Natural killer cell (primary cell): ENCODE measurements at places on chromosomes 7 and 10. TPM values are rescaled to one million over a fixed set of nuclear protein-coding genes. Genes with fewer than 3 reads are reported as not detected.

The SUN3 gene
- 1.3 TPM for total RNA-seq

DNA sequence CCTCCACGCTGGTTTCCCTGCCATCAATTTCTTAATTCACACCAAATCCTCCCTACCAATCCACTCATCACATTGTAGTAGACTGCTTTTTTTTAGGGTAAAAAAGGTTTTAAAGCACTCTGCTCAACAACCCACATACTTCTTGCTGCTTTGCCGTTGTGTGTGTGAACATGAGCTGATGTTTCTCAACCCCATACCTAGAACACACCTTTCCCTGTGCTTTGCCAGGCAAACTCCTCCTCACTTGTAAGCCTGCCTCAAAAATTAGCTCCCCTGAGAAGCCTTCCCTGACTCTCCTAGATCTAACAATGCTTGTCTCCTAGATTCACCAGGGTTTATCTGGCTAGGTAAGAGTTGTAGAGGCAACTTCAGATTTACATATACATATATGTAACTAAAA, 119.0 kb upstream of the FAM133B start:
- no peaks in the 10 kb centered on the region for H3K4me1 ChIP-seq
- no peak overlapping the region for H3K27ac ChIP-seq
- no peaks in the 10 kb centered on the region for H3K27me3 ChIP-seq
- H3K4me3 ChIP-seq = no peak overlapping the region
- peaks cover 2% of the 10 kb centered on the region for H3K36me3 ChIP-seq
- DNase-seq = no peak

- H3K27ac ChIP-seq = no peak overlapping the region
- peaks cover 11% of the 10 kb centered on the region for H3K4me1 ChIP-seq
- H3K4me3 ChIP-seq = no peak overlapping the region
- peaks cover 13% of the 10 kb centered on the region for H3K36me3 ChIP-seq
- no peak for DNase-seq
- no peaks in the 10 kb centered on the region for H3K27me3 ChIP-seq
Measured at GRCh38 chr7:139345042-139345441, 3.9 kb downstream of the FMC1 start.

The AKR1E2 gene
- total RNA-seq = 3.7 TPM

DNA sequence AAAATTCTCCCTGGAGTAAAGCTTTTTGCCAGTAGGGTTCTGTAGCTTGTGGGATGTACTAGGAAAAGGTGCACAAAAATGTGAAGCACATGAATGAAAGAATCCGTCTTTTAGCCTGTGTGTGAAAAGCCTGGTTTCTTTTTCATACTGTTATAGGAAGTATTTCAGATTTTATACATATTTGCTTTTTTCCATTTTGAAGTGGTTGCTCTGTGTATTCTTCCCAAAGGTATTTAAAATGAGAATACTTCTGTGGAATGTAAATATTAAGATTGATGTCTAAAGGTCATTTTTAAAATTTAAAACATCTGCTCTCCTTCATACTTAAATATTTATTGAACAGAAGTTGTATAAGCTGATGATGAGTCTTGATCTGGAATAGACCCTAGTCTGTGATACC, 96.8 kb downstream of the CDK14 start:
- no peak overlapping the region for H3K4me3 ChIP-seq
- no peaks in the 10 kb centered on the region for H3K36me3 ChIP-seq
- no peak overlapping the region for H3K27ac ChIP-seq
- DNase-seq = no peak

GRCh38 chr10:31896968-31897384, 31.7 kb downstream of the ARHGAP12 start:
- no peak for DNase-seq
- H3K36me3 ChIP-seq = peaks cover 7% of the 10 kb centered on the region
- H3K4me3 ChIP-seq = no peak overlapping the region
- H3K4me1 ChIP-seq = no peaks in the 10 kb centered on the region
- H3K27ac ChIP-seq = no peak overlapping the region

GRCh38 chr10:86365346-86366032, 1.1 kb downstream of the GRID1 start:
- peaks cover 17% of the 10 kb centered on the region for H3K4me1 ChIP-seq
- no peak for DNase-seq

GRCh38 chr10:114356751-114357514, 47.4 kb downstream of the AFAP1L2 start:
- no peak for DNase-seq
- H3K27me3 ChIP-seq = no peaks in the 10 kb centered on the region
- no peaks in the 10 kb centered on the region for H3K36me3 ChIP-seq
- no peaks in the 10 kb centered on the region for H3K4me1 ChIP-seq

- H3K4me3 ChIP-seq = no peak overlapping the region
- no peaks in the 10 kb centered on the region for H3K36me3 ChIP-seq
- H3K4me1 ChIP-seq = peaks cover 16% of the 10 kb centered on the region
- H3K27ac ChIP-seq = no peak overlapping the region
- H3K27me3 ChIP-seq = peaks cover 3% of the 10 kb centered on the region
- DNase-seq = no peak
Measured at GRCh38 chr10:97717627-97718026, 4.1 kb downstream of the MARVELD1 start.

GRCh38 chr10:61076572-61077114, 132.7 kb upstream of the RHOBTB1 start:
- no peak for DNase-seq
- no peak overlapping the region for H3K27ac ChIP-seq
- no peaks in the 10 kb centered on the region for H3K4me1 ChIP-seq
- H3K27me3 ChIP-seq = no peaks in the 10 kb centered on the region
- no peak overlapping the region for H3K4me3 ChIP-seq

The MKRN1 gene
- total RNA-seq = 146 TPM

DNA sequence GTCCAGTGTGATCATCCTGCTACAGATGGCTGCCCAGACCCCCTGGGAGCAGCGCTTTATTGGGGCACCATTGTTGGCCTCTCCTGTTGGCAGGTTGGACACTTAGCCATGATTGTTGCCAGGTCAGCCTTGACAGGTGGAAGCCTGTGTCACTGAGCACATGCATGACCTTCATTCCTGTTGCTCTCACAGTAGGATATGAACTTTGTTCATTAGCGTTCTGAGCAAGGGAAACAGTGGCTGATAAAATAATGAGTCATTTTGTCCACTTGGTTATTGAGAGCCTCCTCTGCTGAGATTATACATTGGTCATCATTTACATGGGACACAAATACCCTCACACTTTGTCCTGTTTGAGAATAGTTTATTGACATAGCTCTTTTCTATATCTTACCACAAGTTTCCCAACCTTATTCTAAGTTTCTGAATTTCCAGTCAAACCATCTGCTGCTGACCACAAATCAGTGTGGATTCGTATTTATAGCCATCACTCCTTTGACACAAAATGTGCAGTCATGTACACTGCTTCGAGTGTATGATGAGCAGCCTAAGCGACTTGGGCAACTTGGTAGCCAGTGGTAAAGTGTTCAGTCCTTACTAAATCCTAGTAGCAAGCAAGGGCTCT, 102.6 kb downstream of the TPST1 start:
- no peak overlapping the region for H3K4me3 ChIP-seq
- no peak overlapping the region for H3K27ac ChIP-seq
- no peaks in the 10 kb centered on the region for H3K27me3 ChIP-seq
- no peaks in the 10 kb centered on the region for H3K36me3 ChIP-seq

DNA sequence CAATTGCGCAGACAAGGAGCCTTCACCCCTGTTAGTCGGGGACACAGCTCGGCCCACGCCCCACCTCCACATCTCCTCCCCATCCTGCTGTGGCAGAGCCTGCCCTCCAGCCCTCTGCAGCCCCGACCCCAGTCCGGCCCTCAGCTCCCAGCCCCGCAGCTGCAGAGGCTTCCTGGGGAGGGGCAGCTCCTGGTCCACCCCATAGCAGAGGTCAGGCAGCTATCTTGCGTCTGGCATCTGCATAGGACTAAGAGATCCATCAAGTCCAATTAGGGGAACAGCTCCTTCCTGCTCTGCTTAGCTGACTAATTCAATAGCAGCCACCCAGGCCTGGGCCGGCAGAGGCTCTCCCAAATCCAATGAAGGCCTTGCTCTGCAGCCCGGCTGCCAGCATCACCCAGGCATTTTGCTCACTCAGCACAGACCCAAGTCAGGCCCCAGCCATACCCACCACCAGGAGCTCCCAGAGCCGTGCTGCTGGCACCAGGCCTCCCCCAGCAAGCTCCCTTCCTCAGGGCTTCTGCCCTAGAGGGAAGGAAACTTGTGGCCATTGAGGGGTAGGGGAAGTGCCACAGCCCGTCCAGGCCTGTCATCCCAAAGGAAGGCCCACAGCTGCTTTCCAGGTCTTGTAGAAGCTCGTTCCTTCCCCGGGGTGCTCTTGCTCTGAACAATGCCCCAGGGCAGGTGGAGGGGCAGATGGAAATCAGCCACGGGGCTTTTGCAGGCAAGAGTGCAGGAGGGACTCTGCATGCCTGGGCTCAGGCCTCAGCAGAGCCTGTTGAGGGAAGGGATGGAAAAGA, 106.2 kb upstream of the RET start:
- DNase-seq = no peak
- H3K27ac ChIP-seq = no peak overlapping the region
- H3K4me1 ChIP-seq = no peaks in the 10 kb centered on the region

The SMO gene
- total RNA-seq = 0.09 TPM
